Right renal cortex interstitium (tissue), 3 donors: ENCODE measurements at places on chromosomes 7 and 10. TPM values are rescaled to one million over a fixed set of nuclear protein-coding genes. Genes with fewer than 3 reads are reported as not detected.

DNA sequence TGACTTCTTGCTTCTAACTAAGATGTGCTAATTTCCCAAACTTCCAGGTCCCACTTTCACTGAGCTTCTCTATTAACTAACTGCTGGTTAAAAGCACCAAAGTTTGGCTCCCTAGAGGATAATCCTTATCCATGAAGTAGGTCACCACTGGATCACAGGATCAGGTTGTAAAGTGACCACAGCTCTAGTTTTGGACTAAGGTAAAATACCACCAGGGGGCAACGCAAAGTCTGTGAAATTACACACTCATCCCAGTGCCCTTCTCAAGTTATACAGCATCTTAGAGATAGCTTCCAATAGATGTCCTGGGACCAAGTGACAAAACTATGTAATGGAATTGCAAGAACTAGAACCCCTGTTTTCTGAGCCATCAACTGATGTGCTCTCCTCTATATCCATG lies 116.4 kb upstream of the ASAH2 start:
- DNase-seq = no peak

- no peak for DNase-seq
These were observed 162.7 kb downstream of the AVL9 start for GRCh38 chr7:32658034-32658433.

- no peak for DNase-seq
These were observed 122.2 kb downstream of the NRBF2 start for GRCh38 chr10:63255316-63255715.

GRCh38 chr7:159323359-159323758 lies 178.7 kb upstream of the VIPR2 start:
- no peak for DNase-seq

DNA sequence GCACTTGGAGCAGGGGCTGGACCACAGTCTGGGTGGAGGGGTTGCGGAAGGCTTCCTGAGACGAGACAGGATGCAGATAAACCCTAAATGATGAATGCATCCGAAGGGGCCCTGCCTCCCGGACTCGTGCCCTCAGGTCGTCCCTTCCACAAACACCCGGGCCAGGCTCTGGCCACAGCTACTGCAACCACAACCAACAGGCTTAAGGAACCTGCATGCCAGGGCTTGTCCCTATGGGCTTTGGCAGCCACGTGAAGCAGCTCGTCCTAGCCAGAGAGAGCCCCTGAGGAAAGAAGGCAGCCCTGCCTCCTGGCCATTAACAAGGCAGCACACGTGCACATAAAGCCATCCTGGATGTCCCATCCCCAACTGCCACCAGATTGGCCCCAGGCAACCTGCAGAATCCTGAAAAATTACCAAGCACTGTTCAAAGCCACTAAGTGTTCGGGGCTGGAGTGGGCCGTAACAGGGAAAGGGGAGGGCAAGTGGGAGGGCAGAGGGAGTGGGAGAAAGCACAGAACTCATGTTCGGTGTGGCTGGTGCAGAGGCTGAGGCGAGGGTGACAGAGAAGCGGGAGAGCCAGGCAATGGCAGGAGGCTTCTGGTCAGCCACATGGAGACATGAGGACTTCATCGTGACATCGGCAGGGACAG lies 62.7 kb downstream of the MAD1L1 start:
- no peak for DNase-seq

GRCh38 chr10:97919012-97919411 lies 69.4 kb downstream of the GOLGA7B start:
- DNase-seq = no peak

- DNase-seq = no peak
These were observed 25.1 kb upstream of the DDIT4 start for GRCh38 chr10:72248468-72249151.

DNA sequence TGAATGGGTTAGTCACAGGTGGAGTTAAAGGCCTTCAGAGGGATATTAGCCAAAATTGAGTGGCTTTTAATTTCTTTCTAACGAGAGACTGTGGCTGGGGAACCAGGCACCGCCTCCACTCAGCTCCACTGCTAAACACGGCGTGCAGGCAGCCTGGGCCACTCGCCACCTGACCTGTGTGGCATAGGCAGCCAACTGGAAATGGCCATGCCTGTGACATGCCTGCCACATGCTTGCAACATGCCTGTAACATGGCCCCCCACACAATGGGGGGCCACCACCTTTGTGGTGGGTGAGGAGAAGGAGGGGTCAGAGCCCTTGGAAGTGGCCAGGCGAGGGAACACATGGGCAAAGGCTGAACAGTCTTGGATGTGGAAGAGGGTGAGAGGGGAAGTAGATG lies 60.1 kb upstream of the PAX2 start:
- DNase-seq = no peak

GRCh38 chr10:77357185-77357584 lies 280.4 kb downstream of the KCNMA1 start:
- DNase-seq = no peak

GRCh38 chr10:128540781-128541761 lies 414.8 kb upstream of the MKI67 start:
- no peak for DNase-seq

The KRIT1 gene
- polyA plus RNA-seq = 44.6 TPM

The MRPS17 gene
- polyA plus RNA-seq = 21.7 TPM

The ZNF804B gene
- 0.43 TPM for polyA plus RNA-seq

The FAM241B gene
- polyA plus RNA-seq = 9.2 TPM

The ERVW-1 gene
- 0.74 TPM for polyA plus RNA-seq

The SPDYE5 gene
- 1.0 TPM for polyA plus RNA-seq

The PLA2G12B gene
- 6.9 TPM for polyA plus RNA-seq

The MICU1 gene
- 81.8 TPM for polyA plus RNA-seq

The TMEM270 gene
- not detected for polyA plus RNA-seq

The LRGUK gene
- polyA plus RNA-seq = 1.9 TPM

The FAM200A gene
- polyA plus RNA-seq = 16.7 TPM

The DMBT1 gene
- polyA plus RNA-seq = 0.08 TPM
